ENCODE measurements at places on chromosomes 3 and 15. TPM values are rescaled to one million over a fixed set of nuclear protein-coding genes. Genes with fewer than 3 reads are reported as not detected.

SOX14 gene
- not detected for total RNA-seq

IMPG2 gene
- 0.09 TPM for total RNA-seq

CCDC12 gene
- 55.5 TPM for total RNA-seq

TUSC7 gene
- total RNA-seq: not detected

RHCG gene
- total RNA-seq: 3,407 TPM

CCDC54 gene
- not detected for total RNA-seq

GABRR3 gene
- total RNA-seq: not detected

GTF2A2 gene
- total RNA-seq: 34.2 TPM

CPLX3 gene
- total RNA-seq: not detected

ALDH1L1 gene
- 7.0 TPM for total RNA-seq

TMEM44 gene
- total RNA-seq: 8.1 TPM

STX19 gene
- total RNA-seq: 7.2 TPM

CMTM8 gene
- 3.9 TPM for total RNA-seq

CORO2B gene
- total RNA-seq: not detected

TGM4 gene
- total RNA-seq: not detected

RPP14 gene
- total RNA-seq: 8.1 TPM

ILDR1 gene
- total RNA-seq: 3.3 TPM

CCR2 gene
- total RNA-seq: 6.0 TPM

EPHA6 gene
- total RNA-seq: 0.34 TPM

POLQ gene
- 2.4 TPM for total RNA-seq

ARRDC4 gene
- total RNA-seq: 14.0 TPM

DYNC1LI1 gene
- 27.1 TPM for total RNA-seq

SNURF gene
- total RNA-seq: not detected

ANKRD63 gene
- not detected for total RNA-seq

THPO gene
- total RNA-seq: not detected

TLE3 gene
- total RNA-seq: 51.8 TPM

CIB2 gene
- total RNA-seq: 1.3 TPM

TMCO5A gene
- total RNA-seq: not detected

REC114 gene
- total RNA-seq: not detected

SPATA12 gene
- total RNA-seq: not detected

PLS1 gene
- total RNA-seq: 13.5 TPM

MGA gene
- 37.4 TPM for total RNA-seq

OXTR gene
- 9.0 TPM for total RNA-seq

ARGFX gene
- not detected for total RNA-seq

CFAP92 gene
- total RNA-seq: 0.95 TPM

FEZF2 gene
- total RNA-seq: not detected

SMAD6 gene
- total RNA-seq: 1.7 TPM

CLDN16 gene
- 0.38 TPM for total RNA-seq

OR5H1 gene
- total RNA-seq: not detected

IGF2BP2 gene
- 13.8 TPM for total RNA-seq

EOGT gene
- 47.3 TPM for total RNA-seq

SLC30A4 gene
- 8.2 TPM for total RNA-seq

NANOGP8 gene
- not detected for total RNA-seq

KLHL40 gene
- total RNA-seq: not detected

INO80 gene
- 15.2 TPM for total RNA-seq

DNAH1 gene
- 2.2 TPM for total RNA-seq

RBP2 gene
- not detected for total RNA-seq

TEX9 gene
- 4.3 TPM for total RNA-seq

QARS1 gene
- 290 TPM for total RNA-seq

C3orf49 gene
- not detected for total RNA-seq

GPR62 gene
- total RNA-seq: 0.09 TPM

PPP1R14D gene
- total RNA-seq: not detected

All from esophagus squamous epithelium (tissue), 5 donors.